ENCODE measurements at places on chromosomes 3 and 15.

DNA sequence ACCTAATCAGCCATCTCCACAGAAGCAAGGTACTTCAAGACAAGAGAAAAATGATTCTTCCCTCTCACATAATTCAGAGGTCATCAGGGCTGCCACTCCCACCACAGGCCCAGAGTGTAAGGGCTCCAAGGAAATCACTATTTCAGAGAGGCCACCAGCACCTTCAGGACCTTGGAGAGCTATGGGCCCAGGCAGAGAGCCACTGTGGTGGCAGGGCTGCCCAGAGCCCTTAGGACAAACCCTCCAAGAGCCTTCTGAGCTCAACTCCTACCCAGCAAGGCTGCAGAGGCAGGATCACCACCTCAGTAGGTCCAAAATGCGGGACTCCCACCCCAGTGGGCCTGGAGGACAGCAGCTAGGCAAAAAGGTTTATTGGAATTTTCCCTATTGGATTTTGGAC lies 17.9 kb upstream of the FAN1 start:
- no peak for DNase-seq

- DNase-seq: no peak
Measured at GRCh38 chr3:30775040-30775439, 119.4 kb downstream of the GADL1 start.

DNA sequence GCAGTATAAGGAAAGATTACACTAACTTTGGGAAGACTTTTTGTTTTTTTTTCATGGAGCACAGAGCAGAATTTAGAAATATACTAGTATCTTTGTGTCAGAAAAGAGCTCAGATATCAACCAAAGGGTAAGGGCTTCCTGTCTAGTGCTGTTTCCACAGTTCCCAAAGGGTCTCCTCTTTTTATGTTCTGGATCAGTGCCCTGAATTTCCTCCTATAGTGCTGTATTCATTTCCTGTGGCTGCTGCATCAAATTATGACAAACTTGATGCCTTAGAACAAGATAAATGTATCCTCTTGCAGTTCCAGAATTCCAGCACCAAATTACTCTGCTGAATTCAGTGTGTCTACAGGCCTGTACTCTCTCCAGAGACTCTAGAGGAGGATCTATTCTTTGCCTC lies 219.8 kb upstream of the THRB start:
- DNase-seq: no peak

GRCh38 chr15:60602323-60602722 lies 123.4 kb upstream of the ICE2 start:
- no peak for DNase-seq

DNA sequence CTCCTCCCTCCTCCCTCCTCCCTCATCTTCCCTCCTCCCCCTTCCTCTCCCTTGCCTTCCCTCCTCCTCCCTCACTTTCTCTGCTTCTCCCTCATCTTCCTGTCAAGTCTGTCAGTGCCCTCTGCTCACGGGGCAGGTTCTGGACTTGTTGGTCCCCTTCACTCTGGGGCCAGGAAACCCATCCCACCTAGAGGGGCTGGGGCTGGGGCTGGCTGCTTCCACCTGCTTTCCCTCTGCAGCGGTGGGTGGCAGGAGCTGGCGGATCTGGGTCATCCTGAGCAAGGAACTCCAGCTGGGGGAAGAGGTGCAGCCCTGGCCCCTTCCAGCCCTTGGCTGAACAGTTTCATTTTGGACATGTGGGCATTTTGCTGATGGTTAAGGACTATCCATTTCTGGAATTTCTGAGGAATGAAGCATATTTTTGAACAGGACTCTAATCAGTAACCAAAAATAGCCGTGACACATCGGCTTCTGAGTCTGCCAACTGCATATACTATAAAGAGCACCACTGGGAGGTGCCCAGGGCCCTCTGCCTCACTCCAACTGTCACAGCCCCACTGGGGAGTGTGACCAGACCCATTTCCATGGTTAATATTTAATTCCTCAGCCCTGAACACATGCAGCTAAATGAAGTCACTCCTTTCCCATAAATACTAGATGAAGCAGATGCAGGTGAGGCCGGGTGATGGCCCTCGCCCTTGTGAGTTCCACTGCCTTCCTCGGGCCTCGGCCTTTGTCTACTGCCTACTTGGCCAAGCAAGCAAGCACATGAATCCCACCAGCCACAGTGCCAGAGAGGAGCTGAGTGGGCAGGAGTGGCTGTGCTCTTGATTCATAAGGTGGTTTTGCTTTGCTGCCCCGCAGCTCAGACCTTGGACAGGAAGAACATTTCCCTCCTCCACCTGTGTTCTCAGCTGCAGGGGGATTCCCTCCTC lies 39.8 kb downstream of the CHDH start:
- no peak for DNase-seq

GRCh38 chr3:144257381-144257780 lies 285.8 kb downstream of the DIPK2A start:
- no peak for DNase-seq

DNA sequence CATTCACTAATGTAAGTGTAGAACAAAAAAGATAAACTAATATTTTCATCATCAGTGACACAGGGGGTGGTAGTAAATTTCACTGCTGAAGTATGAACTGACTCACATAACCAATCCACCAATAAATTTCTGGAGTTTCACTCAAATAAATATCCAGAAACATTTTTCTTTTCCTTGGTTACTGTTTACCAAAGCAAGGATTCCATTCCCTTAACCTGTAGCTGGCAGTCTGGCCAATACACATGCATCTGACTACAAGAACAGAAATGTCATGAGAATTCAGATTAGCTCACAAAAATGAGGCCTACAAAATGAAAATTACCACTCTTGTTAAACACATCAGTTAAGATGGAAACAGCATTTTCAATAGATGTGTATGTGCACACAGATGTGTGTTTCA lies 80.3 kb downstream of the STAG1 start:
- no peak for DNase-seq

DNA sequence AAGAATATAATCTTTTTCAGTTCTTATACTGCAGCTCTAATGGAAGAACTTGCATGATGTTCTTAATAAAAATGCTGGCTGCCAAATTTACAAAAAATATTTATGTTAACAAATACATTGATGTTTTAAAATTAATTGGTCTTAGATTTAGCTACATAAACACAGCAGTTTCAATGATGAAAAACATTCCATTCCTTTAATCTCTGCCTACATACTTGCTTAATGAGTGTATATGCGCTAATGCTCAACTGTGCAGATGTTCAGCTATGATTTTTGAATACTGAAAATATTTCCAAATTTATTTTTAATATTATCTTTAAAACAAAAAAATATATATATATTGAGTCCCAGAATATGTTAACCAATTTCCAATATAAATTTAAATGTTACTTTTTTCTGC lies 867.4 kb downstream of the ROBO1 start:
- DNase-seq: no peak

DNA sequence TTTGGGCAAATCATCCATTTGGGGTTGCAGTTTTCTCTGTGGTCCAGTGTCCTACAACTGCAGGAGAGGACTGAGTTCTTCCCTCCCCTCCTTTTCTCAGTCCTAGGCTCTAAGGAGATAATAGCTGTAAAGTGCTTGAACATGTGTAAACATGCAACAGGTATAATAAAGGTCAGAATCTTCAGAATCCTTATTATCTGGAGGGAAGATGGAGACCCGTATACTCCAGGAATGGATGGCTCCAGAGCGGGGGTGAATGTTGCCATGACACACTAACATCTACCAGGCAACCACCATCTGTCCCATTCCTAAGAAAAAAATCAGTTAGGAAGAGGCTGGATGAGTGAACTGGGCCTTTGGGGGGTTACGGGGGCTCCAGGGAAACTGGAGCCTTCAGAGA lies 39.7 kb upstream of the GLCE start:
- no peak for DNase-seq

GRCh38 chr3:54968546-54969172 lies 40.8 kb upstream of the LRTM1 start:
- DNase-seq: no peak

- no peak for DNase-seq
Measured at GRCh38 chr15:83356501-83357399, 72.3 kb upstream of the BNC1 start.

- DNase-seq: no peak
Measured at GRCh38 chr15:34813446-34814190, 18.3 kb upstream of the ACTC1 start.

- no peak for DNase-seq
Measured at GRCh38 chr15:39320886-39321285, 260.0 kb upstream of the THBS1 start.

DNA sequence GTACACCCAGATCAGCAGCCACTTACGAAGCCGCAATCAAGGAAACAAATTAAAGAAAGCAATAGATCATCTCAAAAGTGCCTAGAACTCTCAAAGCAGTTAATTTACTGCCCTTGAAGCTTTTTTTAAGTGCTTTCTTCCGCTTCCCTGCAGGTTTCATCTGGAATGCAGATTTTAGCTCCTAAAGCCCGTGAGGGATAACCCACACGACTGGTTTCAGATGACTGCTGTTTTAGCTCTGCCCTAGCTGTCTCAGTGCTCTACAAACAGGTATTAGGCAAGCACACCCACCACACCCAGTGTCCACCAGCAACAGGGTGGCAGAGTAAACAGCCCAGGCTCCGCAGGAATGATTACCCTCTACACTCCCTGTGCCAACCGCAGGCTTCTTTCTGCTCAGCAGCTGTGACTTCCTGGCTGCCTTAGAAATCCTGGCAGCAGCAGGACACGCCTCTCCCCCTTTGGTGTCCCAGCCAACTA lies 126.0 kb downstream of the FMN1 start:
- DNase-seq: no peak

DNA sequence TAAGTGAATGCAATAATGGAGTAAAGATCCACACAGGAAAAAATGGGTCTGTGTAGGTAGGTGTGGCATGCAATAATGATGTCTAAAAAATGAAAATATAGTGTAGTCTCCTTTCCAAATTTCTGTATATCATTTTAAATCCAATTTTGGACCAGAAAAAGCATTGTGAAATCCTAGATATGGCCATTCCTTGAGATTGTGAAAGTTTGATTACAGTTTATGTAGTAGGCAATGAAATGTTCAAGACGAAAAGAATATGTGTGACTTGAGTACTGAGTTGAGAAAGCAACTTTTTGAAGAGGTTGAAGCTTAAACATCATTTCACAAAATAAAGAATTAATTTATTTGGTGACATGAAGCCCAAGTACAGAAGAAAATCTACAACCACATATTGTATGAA lies 698.7 kb downstream of the EPHA3 start:
- DNase-seq: no peak

DNA sequence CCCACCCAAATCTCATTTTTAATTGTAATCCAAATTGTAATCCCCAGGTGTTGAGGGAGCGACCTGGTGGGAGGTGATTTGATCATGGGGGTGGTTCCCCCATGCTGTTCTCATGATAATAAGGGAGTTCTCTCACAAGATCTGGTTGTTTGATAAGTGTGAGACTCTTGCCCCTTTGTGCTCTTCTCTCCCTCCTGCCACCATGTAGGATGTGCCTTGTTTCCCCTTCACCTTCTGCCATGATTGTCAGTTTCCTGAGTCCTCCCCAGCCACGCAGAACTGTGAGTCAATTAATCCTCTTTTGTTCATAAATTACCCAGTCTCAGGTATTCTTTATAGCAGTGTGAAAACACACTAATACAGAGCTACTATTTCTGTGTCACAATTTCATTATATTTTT lies 88.7 kb downstream of the NCEH1 start:
- DNase-seq: no peak

GRCh38 chr3:15974647-15975046 lies 176.9 kb upstream of the ANKRD28 start:
- DNase-seq: no peak

GRCh38 chr3:124653797-124654469 lies 76.3 kb upstream of the UMPS start:
- DNase-seq: no peak

DNA sequence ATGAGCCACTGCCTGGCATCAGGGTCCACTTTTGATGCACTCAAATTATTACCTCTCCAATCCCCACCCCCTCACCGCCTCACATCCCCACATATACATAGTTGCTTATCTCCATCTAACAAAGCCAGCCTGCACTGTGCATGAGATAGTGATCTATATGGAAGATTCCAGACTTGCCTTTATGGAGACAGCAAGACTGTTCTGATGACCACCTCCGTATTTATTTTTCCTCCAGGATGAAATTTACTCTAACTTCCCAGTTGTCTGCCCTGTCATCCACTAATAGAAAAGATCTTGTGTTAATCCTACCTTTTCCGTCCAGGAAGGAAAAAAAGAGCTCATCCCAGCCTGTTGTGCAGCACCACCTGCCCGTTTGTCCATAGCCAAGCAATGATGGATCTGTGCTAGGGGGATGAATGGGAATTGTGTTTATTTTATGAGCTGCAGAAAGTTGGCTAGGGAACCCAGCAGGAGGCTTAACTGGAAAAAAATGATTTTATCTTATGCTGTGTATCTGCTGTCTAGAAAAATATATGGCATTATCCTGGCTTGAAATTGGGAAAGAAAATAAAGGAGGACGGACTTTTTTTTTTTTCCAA lies 114.5 kb downstream of the CD47 start:
- no peak for DNase-seq

DNA sequence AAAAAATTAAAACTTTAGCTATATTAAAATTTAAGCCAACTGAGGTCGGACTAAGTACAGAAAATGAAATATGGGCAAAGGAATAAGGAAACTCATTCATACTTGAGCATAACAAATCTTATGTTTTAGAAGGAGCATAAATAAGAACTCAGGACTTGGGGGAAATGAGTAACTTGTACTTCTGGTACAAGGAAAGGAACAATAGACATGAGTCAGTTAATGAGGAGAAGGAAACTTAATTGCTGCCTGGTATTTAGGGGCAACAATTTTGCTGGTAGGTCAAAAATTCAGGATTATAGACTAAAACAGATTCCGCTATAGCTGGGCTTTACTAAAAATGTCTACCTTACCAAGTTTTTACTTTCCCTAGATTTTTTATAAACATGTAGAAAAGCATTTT lies 113.1 kb downstream of the MYO5A start:
- DNase-seq: no peak

GRCh38 chr15:40958146-40958545 lies 4.9 kb downstream of the CHAC1 start:
- DNase-seq: no peak

DNA sequence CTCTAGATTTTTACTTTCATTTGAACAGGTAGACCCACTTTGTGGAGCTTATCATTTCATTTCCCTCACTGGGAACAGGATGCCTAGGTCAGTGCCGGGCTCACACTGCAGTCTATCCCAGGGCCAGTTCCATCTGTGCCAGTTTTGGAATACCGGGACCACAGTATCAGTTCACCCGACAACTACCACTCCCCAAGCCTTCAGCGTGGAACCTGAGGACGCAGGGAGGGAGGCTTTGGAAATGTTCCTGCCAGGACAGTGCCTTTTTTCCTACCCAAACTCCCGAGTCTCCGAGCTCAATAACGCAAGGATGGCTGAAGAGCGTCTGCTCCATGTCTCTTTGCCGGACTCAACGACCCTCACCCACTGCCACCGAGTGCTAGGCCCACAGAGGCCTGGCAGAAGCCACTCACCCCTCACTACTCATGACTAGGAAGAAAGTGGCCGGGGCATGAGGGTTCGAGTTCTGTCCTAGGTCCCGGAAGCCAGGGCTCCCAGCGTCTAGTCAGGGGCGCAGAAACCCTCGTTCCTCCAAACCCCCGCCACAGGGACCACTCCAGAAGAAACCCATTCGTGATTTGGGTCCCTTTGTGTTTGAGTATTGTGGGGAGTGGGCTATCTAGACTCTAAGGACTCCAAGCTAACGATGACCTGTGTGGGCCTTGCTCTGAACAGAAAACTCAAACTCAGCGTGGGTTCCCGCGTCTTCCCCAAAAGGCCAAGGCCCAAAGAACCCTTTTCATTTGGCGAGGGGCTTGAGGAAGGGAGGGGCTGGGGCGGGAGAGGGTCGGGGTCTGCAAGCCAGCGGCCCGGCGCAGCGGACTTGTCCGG lies 11.4 kb downstream of the ZIC1 start:
- no peak for DNase-seq

- no peak for DNase-seq
Measured at GRCh38 chr3:8442993-8443650, 58.5 kb upstream of the LMCD1 start.

All from cortex of kidney (tissue), 1 donor.